ENCODE measurements at places on chromosomes 1 and 21.

- DNase-seq: no peak
Observed at GRCh38 chr1:234437423-234438171, 41.4 kb downstream of the TARBP1 start.

DNA sequence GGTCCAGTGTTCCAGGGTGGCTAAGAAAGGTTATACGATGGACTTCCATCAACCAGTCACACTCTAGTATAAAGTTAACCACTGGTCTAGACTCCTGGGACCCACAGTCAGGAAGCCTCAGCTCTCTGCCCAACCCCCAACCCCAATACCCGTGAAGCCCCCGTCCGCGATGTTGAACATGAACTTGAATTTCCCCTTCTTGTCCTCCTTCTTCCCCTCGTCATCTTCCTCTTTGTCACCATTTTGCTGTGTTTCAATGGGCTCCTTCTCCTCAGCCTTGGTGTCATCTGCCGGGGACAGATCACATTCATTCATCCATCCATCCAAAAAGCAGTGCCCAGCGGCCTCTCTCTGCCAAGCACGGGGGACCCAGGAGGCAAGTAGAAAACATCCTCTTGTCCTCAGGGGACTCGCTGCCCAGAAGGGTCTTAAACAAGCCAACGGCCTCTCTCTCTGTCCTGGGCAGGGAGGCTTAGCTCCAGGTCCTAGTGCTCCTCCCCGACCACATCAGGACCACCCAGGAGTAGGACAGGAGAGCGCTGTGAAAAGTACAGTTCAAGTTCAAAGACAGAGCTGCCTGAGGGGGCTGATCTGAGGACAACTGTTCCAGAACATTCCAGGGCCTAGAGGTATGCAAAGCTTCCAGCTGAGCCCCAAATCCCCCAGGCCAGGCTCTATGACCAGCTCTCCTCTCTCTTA is 66.5 kb downstream of the KCNAB2 start:
- DNase-seq: no peak

- DNase-seq: peak; percentile 62
Observed at GRCh38 chr1:8879922-8880676, 1.6 kb upstream of the ENO1 start.

DNA sequence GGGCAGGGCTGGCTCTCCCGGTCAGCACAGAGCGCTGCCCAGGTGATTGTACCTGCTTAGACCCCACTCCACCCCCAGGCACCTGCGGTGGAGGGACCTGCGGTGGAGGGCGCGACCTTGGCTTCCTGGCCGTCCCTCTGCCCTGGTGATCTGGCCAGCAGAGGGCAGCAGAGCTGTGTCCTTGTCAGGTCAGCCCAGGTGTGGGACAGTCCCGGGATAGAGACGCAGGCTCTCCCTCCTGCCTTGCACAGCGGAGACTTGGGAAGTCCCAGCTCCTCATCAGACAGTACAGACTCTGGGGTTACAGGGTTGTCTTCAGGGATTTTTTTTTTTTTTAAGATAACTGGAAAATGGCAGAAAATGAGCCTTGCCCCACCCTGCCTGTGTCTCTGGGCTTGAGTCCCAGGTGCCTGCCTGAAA is 10.0 kb downstream of the SLX9 start:
- DNase-seq: peak; percentile 86

GRCh38 chr1:27106561-27107323 is 48.2 kb downstream of the SLC9A1 start:
- DNase-seq: no peak

GRCh38 chr1:36734356-36734755 is 251.6 kb upstream of the CSF3R start:
- DNase-seq: no peak

DNA sequence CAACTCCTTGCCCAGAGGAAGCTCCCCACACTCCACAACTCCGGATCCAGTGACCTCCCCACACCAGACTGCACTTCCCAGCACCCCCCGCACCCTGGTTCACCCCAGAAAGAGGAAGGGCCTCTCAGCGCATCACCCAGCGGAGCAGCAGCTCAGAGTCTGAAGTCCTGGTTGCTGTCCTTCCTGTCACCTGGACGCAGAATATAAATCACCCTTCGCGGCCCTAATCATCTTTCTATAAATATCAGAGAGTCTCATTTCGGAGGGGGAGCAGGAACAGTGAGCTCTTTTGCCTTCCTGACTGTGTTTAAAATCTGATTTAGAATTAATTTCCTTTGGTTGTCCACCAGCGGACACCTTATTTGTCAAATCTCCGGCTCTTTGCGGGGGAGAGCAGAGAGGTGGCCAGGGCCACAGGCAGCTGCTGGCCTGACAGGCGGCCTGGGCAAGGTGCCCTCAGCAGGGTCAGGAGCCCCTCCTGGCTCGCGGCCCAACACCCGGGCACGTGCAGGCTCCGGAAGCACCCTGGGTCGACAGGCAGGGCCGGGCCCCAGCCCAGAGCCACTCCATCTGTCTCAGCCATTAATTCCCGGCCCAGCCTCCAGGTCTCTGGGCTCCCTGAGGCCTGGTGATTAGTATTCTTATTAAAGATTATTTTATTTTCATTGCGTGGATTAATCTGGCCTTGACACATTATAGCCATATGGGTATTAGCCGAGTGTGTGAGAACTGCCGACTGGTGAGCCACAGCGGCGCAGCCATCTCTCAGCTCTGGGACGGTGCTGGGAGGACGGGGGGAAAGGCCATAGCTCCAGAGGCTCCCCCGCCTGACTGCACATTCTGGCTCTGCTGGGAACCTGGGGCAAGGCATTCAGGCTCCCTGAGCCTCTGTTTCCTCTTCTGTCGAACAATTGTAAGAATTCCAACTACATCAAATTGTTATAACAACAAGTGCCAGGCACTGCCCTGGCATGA is 19.7 kb downstream of the EPHA8 start:
- DNase-seq: no peak

GRCh38 chr1:177880339-177880891 is 89.4 kb downstream of the SEC16B start:
- DNase-seq: no peak

DNA sequence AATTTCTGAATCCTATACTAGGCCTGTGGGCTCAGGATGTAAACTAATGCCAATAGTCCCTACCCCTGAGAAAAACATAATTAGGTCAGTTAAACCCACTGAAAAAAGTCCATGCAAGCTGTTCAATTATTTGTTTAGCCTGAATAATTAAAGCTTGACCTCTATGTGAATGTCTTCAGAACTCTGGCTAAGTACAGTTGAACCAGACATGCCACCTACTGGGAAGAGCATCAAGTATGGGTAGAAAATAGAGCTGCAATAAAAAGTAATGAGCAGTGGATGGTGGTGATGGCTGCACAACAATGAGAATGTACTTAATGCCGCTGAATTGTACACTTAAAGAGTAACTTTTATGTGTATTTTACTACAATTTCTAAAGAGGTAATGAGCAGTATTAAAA is 23.6 kb upstream of the SLC19A2 start:
- DNase-seq: no peak

DNA sequence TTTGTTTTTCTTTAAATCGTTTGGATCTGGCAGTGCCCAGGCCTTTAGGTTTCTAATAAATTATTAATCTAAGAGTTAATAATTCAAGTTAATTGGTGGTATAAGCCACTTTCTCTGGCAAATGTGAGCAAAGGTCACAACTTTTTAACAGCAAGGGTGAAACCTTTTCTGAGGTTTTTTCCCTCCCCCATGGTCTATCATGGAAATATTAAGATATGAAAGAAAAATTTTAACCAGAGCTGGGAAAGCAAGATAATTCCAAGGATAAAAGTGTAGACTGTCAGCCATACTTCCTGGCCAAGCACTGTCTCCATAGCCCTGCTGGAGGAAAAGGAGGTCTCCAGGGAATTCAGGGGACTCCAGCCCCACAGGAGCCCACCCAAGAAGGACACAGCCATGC is 341.2 kb downstream of the SETD4 start:
- no peak for DNase-seq

Data from activated CD4-positive, alpha-beta T cell treated with anti-CD3 and anti-CD28 coated beads, Interleukin-2, amount 10 ng/mL, durations not matched to agents 7 days and 5 days (primary cell).